Stimulated activated CD8-positive, alpha-beta memory T cell treated with anti-CD3 and anti-CD28 coated beads, Interleukin-4, amount 100 ng/mL, for 1 hour (primary cell): ENCODE measurements at places on chromosomes 13 and 19.
A peak's percentile ranks its signal among the peaks of the same experiment; 100 is the strongest.

DNA sequence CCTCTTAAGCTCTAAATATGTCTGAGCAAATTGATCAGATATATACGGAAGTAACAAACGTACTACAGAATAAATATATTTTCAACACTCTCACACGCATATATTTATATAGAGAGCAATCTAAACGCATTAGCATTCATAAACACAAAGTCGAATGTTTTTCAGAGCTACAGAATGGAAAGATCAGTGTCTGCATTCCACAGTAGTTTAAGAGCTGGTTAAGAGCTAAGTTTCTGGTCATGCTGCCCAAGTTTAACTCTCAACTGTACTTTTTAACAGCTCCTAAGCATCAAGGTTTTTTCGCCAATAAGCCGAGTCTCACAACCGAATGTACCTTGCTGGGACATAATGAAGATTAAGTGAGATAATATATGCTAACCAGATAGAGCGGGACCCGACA lies 36.7 kb upstream of the RAP2A start:
- DNase-seq = no peak

DNA sequence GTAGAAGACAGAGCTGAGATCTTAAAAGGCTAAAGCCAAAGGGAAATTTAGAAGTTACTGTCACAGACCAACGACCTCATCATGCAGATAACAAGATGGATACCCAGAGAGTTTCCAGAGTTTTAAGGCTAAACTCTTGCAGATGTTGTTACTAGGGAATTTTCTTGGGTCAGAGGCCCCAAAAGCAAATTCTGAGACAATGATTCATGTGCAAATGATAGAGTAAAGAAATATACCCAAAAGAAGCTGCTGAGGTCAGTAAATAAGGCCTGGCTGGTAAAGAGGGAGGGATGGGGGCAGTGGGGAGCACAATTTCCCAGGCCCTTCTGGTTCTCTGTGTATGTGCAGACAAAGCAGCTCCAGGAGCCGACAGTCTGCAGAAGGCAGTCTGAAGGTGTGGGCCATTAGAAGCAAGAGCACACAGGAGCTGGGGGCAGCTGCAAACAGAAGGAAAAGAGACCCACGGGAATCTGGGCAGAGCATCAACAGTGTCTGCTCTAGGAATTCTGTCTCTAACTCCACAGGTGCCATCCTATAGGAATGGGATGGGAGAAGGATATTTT lies 330.8 kb downstream of the TBC1D4 start:
- no peak for DNase-seq

- DNase-seq = no peak
These were observed 6.2 kb downstream of the SYT5 start for GRCh38 chr19:55173714-55174409.

GRCh38 chr19:8265872-8266271 lies 42.3 kb downstream of the CD320 start:
- DNase-seq = no peak

GRCh38 chr13:35593651-35594050 lies 117.2 kb upstream of the MAB21L1 start:
- no peak for DNase-seq

DNA sequence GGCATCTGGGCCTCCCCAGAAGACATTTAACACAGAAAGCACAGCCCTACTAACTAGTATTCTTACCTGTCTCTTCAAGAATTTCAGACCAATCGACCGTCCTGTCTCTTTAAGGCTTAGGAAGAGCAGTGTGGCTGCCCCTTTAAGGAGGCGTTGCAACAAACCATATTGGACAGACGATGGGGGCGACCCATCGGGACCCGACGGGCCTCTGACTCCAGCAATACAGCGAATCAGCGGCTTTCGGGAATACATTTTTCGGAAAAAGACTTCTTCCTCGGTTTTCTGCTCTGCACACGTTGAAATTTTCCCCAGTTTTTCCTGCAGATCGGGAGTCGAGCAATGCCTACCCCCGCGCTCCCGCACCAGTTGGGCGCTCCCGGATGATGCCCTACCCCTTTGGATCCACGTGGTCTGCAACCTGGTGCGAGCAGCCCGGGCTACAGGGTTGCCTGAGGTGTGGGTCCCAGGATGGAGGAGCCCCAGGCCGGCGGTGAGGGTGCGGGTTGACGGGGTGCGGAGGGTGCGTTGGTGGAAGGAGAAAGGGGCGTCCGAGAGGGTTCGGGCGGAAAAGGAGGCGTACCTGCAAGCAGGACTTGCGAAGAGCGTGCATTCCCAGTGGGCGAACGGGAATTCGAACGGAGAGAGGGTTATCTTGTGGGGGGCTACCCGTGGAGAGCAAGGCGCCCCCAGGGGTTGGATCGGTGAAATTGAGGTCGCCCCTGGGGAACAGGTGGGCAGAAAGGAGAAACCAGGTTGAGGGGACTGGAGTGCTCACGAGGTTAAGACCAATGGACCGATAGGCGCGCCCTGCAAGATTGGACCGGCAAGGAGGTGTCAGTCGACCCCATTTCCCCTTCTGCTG lies at the start of gene POLR1G:
POLR1G (plus strand) TSS at position 419 of the 865 bp plus-strand sequence; CDS start at position 472, 53 bp downstream.
- peak; percentile 65 for DNase-seq

GRCh38 chr19:3129112-3129511 lies 6.7 kb upstream of the GNA15 start:
- no peak for DNase-seq

DNA sequence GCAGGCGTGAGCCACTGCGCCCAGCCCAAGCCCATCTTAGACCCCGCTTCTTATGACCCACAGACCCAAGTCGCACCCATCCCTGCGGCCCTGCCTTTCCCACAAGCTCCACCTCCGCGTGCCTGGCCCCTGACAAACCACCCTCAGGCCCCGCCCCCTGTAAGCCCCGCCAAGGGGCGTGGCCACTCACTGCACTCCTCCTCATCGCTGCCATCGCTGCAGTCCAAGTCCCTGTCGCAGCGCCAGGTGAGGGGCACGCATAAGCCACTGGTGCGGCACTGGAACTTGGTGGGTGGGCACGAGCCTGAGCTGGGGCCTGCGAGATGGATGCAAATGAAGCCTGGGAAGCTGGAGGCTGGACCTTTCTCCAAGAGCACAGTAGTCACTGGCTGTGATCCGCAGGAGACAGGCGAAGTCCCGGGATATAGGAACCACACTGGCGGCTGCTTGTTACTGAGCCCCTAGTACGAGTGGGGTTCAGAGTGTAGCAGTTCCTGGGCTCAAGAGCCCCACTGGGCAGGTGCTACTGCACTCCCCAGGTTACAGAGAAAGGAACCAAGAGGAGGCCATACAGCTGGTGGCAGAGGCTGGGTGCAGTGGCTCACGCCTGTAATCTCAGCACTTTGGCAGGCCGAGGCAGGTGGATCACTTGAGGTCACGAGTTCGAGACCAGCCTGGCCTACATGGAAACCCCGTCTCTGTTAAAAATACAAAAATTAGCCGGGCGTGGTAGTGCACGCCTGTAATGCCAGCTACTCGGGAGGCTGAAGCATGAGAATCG lies 3.1 kb downstream of the CD320 start:
- no peak for DNase-seq

DNA sequence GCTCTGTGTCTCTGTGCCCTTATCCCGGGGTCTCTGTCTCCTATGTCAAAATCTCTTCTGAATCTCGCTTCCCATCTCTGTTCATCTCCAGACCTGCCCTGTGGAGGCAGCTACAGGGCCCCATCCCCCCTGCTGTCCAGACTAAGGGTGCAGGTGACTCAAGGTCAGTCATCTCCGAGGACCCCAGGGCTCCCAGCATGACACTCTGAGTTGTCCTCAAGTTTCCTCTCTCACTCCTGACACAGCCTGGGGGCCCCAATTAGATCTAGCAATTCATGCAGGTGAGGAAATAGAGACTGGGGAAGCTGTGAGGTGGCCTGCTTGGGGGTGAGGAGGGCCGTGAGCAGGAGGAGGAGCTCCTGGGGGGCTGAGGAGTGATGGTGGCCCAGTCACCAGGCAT lies 2.1 kb upstream of the CNFN start:
- no peak for DNase-seq

DNA sequence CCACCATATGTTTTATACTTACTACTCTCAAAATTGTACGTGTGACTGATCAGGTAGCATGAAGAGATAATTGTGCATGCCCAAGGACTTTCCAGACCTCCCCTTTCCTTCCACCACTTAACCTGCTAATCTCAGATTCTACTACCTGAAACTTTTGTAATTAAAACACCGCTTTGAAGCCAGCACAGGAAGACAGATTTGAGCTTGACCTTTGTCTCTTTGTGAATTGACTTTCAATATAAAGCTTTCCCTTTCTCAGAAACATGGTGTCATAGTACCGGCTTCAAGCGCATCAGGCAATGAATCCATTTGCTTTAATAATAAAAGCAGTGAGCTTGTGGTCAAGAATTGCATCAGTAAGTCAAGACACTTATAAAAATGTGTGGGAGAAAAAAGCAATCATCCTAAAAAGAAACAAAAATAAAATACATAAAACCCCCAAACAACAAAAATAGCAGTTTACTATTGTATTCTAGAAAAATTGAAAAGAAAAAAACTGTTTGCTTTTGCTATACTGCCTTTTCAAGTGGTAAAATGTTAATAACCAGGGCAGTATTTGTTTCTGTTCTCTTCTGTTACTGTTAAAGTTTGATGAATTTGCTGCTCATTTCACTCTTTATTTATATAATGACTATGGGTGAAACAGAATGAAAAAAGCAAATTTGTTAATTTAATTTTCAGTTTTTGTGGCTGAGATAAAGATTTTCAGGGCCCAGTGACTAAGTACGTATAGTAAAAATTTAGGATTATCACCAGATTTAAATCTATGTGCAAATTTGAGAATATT lies 2075.3 kb downstream of the PCDH9 start:
- no peak for DNase-seq

GRCh38 chr19:40685563-40685962 lies 4.9 kb downstream of the NUMBL start:
- DNase-seq = no peak

DNA sequence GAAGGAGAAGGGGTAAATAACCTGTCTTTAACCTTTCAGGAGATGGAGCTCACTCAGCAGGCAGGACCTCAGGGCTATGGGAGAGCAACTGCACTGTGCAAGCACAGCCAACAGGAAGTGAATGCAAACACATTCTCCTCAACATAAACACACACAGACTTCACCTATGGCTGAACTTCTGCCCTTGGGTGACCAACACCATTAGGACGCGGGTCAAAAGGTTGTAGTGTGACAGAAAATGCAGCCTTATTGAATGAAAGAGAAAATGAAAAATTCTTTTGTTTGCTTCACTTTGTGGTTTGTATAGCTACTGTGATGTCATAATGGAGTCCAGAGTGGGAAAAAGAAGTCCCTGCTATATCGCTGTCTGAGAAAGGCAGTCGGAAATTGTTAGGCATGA lies 323.0 kb downstream of the NDFIP2 start:
- no peak for DNase-seq

- peak; percentile 41 for DNase-seq
These were observed 3.0 kb downstream of the GADD45B start for GRCh38 chr19:2478756-2479555.

DNA sequence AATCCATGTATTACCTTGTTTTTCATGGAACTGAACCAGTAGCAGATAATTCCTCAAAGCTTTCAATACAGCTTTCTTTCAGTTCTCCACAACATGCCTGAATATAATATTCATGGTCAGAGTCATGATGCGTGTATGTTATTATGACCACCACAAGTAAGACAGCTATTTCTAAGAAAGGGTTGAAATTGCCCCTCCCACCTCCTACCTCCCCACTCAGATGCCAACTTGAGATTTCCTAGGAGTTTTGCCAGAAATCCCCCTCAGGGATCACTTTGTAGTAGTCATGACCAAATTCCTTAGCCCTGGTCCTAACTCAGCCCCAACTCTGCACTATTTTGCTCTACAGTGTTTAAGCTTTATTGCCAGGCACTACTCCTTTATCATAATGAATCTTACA lies 69.9 kb upstream of the RAP2A start:
- no peak for DNase-seq

GRCh38 chr13:55038230-55038629 lies 2009.6 kb downstream of the OLFM4 start:
- no peak for DNase-seq

DNA sequence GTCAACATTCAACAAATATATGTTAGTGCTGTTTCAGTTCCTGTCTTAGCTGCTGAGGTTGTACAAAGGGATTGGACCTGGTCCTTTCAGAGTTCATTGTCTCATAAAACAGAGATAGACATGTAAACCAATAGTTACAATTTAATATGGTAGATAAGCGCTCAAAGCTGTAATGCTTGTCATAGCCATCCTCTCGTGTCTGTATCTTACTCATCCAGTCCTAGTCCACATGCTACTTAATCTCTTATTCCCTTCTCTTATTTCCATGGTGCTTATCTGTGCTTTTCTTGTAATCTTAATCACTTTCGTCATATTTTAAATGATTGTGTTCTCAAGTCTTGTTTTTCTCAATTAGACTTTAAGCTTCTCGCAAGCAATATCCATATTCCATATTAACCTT lies 185.2 kb upstream of the OBI1 start:
- no peak for DNase-seq

DNA sequence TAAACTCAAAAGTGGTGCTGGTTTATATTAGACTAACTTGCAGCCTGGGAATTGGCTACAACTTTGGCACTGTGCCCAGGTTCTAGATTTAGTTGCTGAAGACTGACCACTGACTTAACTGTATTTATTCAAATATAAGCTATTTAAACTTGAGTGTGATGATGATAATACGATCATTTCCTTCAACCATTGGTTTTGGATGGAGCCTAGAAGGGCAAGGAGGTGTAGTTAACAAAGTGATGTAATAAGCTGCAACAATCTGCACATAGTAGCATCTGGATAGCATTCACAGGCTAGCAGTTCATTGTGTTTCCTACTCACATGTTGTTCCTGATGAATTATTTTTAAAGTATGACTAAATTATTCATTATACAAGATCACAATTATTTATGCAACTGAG lies 55.2 kb upstream of the DACH1 start:
- no peak for DNase-seq

GRCh38 chr13:93416736-93417355 lies 190.2 kb downstream of the GPC6 start:
- no peak for DNase-seq

DNA sequence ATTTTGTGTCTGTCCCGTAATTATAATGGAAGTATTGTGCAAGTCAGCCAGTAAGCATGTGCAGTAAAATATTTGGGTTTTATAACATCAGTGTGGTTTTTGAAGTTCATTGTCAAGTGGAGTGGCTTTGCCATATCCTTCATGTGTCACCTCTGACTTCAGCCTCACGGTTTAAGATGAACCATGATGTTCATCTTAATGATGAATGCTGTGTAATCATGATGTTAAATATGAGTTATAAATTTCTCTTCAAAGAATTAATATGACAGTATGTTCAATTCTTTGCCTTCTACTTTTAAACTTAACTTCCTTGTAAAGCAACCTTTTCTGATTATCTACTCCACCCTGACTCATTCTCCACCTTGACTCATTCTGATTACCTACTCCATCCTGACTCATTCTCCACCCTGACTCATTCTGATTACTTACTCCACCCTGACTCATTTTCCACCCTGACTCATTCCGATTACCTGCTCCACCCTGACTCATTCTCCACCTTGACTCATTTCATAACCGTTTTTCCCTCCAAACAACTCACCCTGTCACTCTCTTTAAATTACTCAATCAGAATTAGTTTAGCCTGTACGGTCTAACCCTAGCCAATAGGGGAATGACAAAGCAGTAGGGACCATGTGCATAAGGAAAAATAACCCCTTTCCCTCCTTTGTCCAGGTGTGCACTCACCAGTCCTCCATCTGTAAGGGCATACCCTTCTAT lies 50.3 kb upstream of the ANKRD10 start:
- no peak for DNase-seq
